ENCODE measurements at places on chromosomes 12 and 14.

DNA sequence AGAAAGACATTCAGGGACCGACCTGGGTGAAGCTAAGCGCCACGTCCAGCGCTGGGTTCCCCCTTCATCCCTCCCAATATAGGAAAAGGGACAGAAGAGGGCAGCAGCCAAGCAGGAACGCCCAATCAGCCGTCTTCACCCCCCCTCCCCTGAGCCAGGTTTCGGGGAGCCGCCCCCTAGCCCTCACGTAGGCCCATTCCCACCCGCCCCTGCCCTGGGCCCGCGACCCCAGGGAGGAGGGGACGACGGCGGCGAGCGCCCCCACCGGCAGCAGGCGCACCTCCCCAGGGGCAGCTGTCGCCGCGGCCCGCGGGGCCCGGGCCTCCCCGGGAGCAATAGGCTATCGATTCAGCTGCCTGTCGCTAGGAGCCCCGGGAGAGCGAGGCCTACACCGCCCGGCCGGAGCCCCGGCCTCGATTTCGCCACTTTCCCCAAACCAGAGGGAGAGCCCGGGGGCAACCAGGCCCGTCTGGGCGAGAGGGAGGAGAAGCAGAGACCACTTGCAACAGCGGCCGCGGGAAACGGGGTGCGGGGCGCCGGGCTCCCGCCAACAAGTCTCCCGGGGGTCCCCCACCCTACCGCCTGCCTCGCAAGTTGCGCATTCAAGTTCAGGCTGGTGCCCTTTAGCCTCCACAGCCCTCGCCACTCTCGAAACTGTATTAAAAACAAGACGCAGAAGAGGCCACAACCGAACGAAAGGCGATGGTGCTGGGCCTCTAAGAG lies 1.3 kb downstream of the DCAF5 start:
- peak; percentile 81 for DNase-seq

- no peak for DNase-seq
These were observed 142.8 kb downstream of the PAWR start for GRCh38 chr12:79547735-79548609.

DNA sequence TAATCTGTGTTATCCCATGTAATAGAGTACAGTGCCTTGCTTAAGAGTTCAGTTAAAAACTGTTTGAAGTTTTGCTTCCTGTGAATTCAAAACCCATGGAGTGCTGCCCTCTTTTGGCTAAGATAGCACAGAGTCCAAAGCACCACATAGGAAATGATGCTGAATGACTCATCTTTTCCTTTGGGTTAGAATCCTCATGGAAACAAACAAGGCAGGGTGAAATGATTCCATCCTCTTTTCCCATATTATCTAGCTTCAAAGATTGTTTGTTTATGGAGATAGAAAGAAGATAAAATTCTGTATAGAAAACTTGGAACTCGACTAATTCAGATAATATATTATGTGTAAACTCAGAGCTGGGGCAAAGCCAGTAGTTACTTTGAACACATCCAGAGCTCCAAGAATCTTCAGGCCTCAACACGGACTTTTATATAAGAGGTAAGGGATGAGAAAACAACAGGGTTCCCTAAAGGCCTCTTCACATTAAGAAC lies 87.4 kb downstream of the OTOGL start:
- peak; percentile 12 for DNase-seq

- DNase-seq = no peak
These were observed 17.4 kb upstream of the ANKRD33 start for GRCh38 chr12:51870504-51870903.

- DNase-seq = no peak
These were observed 20.3 kb downstream of the FIGNL2 start for GRCh38 chr12:51827925-51828818.
